ENCODE measurements at places on chromosomes 2 and 18. TPM values are rescaled to one million over a fixed set of nuclear protein-coding genes. Genes with fewer than 3 reads are reported as not detected.

CPO gene
- not detected for total RNA-seq

DNA sequence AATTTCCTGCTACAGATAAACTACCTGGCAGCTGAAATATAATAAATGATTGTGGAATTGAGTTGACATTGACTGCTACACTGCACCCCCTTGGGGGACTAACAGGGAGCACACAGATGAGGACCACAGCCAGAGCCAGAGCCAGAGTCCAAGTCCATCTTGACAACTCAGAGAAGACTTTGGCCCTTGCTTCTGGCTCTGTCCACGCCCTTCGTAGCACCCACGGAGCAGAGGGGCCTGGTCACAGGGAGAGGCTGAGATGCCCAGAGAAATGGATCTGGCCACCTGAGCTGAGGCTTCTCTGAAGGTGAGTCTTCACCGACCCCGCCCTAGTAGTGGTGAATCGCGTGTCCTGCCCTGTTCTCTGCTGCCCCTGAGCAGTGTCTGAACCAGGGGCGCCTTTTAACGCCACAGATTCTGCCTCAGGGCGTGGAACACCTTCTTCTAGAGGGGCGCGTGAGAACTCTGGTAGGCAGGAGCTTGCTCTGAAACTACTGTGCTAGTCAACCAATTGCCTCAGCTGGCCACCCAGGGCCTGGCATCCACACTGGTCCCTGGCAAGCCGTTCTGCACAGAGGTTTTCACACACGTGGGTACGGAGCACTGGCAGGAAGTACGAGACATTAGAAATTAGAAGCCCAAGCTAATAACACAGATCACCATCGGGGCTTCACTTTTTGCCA is 35.7 kb upstream of the MAT2A start:
- H3K4me3 ChIP-seq: no peak overlapping the region
- H3K27ac ChIP-seq: peak overlapping the region; percentile 82
- H3K27me3 ChIP-seq: no peaks in the 10 kb centered on the region
- no peaks in the 10 kb centered on the region for H3K36me3 ChIP-seq
- peaks cover 52% of the 10 kb centered on the region for H3K4me1 ChIP-seq

- H3K27ac ChIP-seq: no peak overlapping the region
- H3K4me3 ChIP-seq: no peak overlapping the region
- no peak for DNase-seq
- no peaks in the 10 kb centered on the region for H3K4me1 ChIP-seq
- peaks cover 32% of the 10 kb centered on the region for H3K27me3 ChIP-seq
- H3K36me3 ChIP-seq: no peaks in the 10 kb centered on the region
These were observed 52.9 kb downstream of the ZBTB7C start for GRCh38 chr18:48356151-48356745.

- H3K27me3 ChIP-seq: no peaks in the 10 kb centered on the region
- no peak overlapping the region for H3K27ac ChIP-seq
- no peak overlapping the region for H3K4me3 ChIP-seq
- no peaks in the 10 kb centered on the region for H3K36me3 ChIP-seq
- no peak for DNase-seq
These were observed 10.4 kb downstream of the HRH4 start for GRCh38 chr18:24470805-24471204.

DNA sequence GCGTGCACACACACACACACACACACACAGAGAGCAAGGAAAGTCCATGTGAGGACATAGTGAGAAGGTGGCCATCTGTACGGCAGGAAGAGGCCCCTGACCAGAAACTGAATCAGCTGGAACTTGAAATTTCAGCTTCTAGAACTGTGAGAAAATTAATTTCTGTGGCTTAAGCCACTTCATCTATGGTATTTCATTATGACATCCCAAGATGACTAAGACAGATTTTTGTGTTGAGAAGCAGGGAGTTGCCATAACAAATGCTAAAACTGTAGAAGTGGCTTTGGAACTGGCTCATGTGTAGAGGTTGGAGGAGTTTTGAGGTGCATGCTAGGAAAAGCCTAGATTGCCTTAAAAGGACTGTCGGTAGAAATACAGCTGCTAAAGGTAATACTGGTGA is 63.4 kb upstream of the ZBTB7C start:
- DNase-seq: peak; percentile 75
- peak overlapping the region; percentile 43 for H3K27ac ChIP-seq
- H3K4me1 ChIP-seq: peaks cover 41% of the 10 kb centered on the region
- no peaks in the 10 kb centered on the region for H3K27me3 ChIP-seq

DNA sequence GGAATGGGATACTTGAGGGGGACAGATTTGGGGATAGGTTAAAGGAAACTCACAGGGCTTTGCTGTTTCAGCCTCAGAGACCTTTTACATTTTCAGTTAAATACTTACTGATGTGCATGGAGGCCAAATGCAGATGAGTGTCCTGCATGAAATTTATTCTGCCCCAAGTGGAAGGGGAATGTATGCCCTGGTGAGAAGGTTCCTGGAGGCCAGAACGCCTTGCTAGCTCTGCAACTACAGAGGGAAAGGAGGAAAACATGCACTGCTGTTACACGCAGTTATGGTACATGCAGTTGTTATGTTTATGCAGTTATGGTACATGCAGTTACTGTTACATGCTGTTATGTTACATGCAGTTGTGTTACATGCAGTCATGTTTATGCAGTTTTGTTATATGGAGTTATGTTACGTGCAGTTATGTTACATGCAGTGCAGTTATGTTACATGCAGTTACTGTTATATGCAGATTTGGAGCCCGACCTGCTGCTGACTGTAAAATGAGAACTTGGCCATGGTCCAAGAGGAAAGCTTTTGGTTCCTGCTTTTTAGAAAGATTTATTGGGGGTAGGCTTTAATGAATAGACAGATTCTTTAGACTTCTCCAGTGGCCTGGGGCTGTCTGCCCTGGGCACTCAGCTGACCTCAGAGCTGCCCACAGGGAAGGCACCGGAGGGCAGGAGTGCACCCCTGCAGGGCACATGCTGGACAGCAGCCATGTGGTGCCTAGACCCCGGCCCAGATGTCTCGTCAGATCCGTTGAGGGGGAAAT is 84.1 kb downstream of the LDLRAD4 start:
- H3K27ac ChIP-seq: no peak overlapping the region
- no peak overlapping the region for H3K4me3 ChIP-seq
- H3K4me1 ChIP-seq: no peaks in the 10 kb centered on the region
- DNase-seq: no peak

YES1 gene
- 91.6 TPM for total RNA-seq

- peak; percentile 25 for DNase-seq
- no peaks in the 10 kb centered on the region for H3K36me3 ChIP-seq
- no peaks in the 10 kb centered on the region for H3K4me1 ChIP-seq
These were observed 1.4 kb upstream of the CTNNA2 start for GRCh38 chr2:79511320-79511951.

Data from GM23248 (cell line).